ENCODE measurements at places on chromosomes 2 and 18.

DNA sequence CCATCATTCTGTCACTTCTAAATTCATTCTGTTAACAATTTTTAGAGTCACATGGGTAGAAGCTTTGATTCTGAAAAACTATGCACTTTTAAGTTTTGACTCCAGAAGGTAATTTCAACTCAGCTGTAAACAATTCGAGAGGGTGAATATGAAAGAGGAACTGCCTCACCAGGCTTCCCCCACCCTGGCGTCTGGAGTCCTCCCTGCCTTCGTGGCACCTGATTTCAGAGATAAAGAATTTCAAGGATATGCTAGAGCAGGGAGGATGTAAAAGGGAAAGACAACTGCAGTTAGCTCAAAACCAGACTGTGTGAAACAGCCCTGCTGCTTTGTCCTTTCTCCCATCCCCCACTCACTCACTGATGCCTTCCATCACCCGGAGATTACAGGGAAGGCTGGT lies 40.7 kb downstream of the ONECUT2 start:
- DNase-seq, result no peak

GRCh38 chr18:49020129-49020528 lies 69.4 kb upstream of the SMAD7 start:
- DNase-seq, result no peak

DNA sequence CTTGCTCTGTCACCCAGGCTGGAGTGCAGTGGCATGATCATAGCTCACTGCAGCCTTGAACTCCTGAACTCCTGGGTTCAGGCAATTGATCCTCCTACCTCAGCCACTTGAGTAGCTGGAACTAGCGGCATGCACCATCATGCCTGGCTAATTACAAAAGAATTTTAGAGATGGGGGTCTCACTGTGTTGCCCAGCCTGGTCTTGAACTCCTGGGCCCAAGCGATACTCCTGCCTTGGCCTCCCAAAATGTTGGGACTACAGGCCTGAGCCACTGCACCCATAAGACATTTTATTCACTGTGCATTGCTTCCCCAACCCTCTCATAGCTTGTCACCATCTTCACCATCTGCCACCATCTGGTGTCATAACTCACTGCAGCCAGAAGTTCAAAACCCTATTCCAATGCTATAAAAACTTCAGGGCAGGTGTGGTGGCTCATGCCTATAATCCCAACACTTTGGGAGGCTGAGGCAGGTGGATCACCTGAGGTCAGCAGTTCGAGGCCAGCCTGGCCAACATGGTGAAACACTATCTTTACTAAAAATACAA lies 78.7 kb downstream of the NCAPH start:
- no peak for DNase-seq

GRCh38 chr18:54873884-54874255 lies 45.6 kb downstream of the RAB27B start:
- DNase-seq, result no peak

DNA sequence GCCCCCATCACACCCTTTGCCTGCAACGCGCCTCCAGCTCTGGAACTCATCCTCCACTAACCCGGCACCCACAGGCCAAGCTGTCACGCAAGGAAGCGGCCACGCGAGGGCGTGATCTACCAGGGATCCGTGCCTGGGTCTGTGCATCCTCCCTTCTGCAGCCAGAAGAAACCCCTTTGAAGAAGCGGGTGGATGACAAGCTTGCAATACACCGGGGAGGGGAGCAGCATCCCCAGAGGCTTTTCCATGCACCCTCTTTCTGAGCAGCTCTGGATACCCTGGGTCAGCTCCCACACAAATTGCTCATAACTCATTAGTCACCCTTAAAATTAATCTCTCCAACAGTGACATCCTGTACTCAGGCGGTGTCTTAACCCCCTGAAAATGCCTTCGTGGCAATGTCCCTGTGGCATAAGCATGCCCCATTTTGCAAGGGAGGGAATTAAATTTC lies 47.6 kb downstream of the PDCL3 start:
- DNase-seq, result peak; percentile 23

GRCh38 chr18:7775843-7776242 lies 208.7 kb downstream of the PTPRM start:
- no peak for DNase-seq

GRCh38 chr2:8535821-8536685 lies 145.8 kb upstream of the ID2 start:
- no peak for DNase-seq

- DNase-seq, result no peak
Observed at GRCh38 chr2:47109007-47109375, 46.1 kb downstream of the STPG4 start.

DNA sequence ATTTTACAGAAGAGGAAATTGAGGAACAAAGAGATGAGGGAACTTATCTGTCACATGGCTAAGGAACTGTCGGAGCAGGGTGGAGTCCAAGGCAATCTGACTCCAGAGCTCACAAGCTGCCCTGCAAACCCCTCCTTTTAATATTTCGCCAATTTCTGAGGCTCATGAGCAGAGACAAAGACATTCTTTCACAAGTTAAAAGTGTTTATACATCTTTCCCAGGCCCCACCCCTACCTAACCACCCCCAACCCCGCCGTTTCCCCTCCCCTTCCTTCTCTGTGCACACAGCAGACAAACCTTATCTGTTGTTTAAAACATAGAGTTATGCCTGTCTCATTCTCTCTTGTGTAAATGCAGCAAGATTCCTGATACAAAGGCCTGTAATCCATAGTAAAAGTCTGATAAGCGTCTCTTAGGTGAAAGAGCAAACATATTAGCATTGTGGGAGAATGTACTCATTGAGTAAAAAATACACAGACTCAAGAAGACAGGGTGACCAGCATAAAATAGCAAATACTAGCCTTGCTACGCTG lies 44.3 kb downstream of the EPHA4 start:
- DNase-seq, result no peak

GRCh38 chr2:200993097-200993496 lies 29.6 kb upstream of the ORC2 start:
- DNase-seq, result no peak

DNA sequence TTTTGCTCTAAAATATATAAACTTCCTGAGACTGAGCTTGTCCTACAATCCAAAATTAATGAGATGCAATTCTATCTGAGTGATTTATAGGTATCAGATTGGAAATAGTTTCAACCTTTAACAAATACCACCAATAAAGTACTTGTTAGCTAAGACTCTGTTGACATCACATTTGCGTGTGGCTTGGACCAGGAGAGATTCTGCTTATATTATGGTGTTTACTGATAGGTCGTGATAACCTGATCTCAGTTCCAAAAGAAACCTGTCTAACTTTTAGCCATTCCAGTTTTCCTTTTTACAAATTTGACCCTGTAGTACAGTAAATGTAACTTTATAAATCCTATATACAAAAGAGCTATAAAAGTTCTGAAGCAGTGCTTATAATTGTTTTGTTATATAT lies 78.4 kb upstream of the ABCA12 start:
- DNase-seq, result no peak

DNA sequence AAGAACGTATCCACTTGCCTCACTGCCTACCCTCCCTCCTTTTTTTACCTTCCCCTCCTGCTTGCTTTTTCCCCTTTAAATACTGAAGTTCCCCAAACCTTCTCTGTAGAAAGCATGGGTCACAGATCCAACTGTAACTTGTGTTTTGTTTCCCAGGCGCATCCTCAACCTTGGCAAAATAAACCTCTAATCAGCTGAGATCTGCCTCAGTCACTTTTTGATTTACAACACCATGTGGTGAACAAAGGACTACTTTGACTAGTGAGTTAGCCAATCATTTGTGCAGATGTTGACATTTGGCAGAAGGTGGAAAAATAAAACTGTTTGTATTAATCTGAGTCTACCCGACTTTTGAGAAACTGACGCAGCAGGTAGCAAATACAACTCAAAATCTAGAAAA lies 23.3 kb upstream of the MCM6 start:
- no peak for DNase-seq

GRCh38 chr2:120515759-120516678 lies 170.1 kb downstream of the INHBB start:
- DNase-seq, result no peak

GRCh38 chr18:58110398-58110797 lies 66.4 kb downstream of the NEDD4L start:
- DNase-seq, result no peak

- no peak for DNase-seq
Observed at GRCh38 chr2:158644139-158644538, 151.0 kb upstream of the DAPL1 start.

DNA sequence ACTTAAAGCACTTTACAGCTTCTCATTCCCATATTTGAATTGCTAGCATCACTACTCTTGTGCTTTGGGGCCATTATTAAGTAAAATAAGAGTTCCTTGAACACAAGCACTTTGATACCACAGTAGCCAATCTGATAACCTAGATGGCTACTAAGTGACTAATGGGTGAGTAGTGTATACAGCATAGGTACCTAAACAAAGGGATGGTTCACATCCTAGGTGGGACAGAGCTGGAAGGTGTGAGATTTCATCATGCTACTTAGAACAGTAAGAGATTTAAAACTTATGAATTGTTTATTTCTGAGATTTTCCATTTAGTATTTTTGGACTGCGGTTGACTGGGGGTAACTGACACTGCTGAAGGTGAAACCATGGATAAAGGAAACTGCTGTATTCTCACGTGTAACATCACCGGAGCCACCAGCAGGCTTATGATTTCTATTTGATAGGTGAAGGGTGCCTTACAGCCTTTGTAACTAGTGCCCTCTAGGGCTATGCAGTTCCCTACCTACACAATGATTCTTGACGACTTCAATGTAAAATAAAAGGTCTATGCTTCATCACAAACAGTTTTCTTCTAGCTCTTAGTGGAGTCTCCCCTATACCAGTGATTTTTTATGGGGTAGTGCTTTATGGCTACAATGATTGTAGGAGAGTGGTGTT lies 22.1 kb upstream of the CRIM1 start:
- DNase-seq, result no peak

- DNase-seq, result no peak
Observed at GRCh38 chr2:151906633-151906998, 78.4 kb upstream of the ARL5A start.

DNA sequence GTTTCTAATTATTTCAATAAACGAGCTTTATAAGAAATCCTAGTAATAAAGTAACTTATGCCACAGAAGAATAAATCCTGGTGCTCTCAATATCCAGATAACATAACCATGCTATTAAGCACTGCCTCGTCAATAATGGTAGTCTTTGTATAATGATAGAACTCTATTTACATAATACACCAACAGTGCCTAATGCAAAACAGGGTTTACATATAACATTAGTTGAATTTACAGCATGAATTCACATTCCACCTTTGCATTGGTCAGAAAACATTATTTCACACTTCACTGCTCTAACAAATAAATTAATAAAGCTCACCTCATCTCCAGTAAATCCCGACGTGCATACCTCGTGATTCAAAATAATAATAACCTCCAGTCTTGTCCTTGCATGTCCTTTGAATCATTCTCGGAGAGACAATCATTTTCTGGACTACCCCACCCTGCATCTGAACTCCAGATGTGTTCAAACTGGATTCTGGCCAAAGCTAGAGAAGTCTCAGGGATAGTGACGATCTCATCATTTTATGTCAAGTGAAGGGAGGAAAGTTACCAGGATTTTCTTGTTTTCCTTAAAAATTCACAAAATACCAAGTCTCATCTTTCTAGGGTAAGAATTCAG lies 189.2 kb downstream of the NCKAP5 start:
- no peak for DNase-seq

- no peak for DNase-seq
Observed at GRCh38 chr2:238811293-238811692, 36.6 kb upstream of the TWIST2 start.

- no peak for DNase-seq
Observed at GRCh38 chr18:6413579-6414117, 1.1 kb downstream of the L3MBTL4 start.

DNA sequence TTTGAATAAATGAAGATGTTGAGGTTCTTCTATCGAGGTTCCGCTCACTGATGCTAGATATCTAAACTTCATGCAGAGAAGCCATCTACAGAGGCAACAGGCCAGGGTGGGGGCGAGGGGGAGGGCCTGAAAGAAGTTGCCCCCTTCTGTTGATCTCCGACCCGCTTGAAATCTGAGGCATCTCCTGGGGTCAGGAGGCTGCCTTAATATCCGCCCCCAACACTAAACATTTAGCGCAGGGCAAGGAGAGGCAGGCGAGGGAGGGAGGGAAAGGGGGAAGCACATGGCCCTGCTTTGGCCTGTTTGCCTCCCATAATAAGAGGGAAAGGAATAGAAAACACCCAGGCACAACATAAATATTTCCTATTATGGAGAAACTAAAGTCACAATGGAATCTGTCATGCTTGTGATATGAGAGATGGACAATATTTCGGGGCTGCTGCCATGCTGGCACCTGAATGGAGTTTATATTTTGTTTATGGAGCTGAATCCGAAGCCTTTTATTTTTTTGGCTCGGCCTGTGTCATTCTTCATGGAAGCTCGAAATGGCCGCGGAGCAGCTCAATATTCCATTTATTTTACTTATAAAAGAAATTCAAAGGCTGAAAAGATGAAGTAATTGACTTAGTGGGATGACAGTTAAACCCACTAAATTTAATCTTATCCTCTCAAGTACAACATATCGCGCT lies 221.1 kb downstream of the INSIG2 start:
- no peak for DNase-seq

- no peak for DNase-seq
Observed at GRCh38 chr18:57437766-57438671, 2.8 kb downstream of the ONECUT2 start.

- DNase-seq, result no peak
Observed at GRCh38 chr2:127634066-127634617, 11.8 kb upstream of the GPR17 start.

DNA sequence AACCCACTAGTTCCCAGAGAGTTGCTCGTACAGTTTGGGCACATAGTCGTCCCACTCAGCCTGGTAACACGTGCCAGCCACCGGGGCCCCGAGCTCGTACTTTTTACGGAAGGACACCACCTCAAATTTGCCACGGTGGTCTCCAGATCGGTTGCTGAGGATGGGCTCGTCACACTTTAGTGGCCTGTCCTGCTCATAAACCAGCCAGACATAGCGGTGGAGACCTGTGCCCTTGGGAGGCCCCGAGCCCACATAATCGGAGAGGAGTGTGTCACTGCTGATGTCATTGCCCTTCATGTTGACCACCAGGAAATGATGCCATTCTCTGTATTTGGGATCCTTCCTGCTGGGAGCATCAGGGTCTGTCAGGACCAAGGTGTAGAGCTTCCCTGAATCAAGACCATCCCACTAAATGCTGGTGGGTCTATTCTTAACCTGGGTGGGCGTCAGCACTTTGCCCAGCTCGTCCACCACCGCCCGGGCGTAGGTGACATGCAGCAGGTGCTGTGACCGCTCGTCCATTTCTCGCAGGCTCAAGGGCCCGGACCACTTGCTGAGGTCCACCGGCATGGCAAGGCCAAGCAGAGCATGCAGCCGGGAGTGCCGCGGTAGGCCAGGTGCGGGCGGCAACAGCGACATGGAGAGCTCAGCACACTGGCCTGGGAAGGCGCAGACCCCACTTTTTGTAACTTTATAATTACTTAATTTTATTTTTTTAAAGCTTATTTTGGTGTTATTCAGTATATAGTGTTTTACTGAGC lies 12.9 kb downstream of the RETSAT start:
- no peak for DNase-seq

- DNase-seq, result no peak
Observed at GRCh38 chr2:26429779-26430578, 28.3 kb downstream of the DRC1 start.

GRCh38 chr18:24982831-24983230 lies 369.1 kb downstream of the ZNF521 start:
- DNase-seq, result no peak

GRCh38 chr2:24435391-24436316 lies 55.4 kb upstream of the NCOA1 start:
- DNase-seq, result no peak

All from GM18507 (cell line).